ENCODE measurements at places on chromosomes 1 and 21.
A peak's percentile ranks its signal among the peaks of the same experiment; 100 is the strongest.

DNA sequence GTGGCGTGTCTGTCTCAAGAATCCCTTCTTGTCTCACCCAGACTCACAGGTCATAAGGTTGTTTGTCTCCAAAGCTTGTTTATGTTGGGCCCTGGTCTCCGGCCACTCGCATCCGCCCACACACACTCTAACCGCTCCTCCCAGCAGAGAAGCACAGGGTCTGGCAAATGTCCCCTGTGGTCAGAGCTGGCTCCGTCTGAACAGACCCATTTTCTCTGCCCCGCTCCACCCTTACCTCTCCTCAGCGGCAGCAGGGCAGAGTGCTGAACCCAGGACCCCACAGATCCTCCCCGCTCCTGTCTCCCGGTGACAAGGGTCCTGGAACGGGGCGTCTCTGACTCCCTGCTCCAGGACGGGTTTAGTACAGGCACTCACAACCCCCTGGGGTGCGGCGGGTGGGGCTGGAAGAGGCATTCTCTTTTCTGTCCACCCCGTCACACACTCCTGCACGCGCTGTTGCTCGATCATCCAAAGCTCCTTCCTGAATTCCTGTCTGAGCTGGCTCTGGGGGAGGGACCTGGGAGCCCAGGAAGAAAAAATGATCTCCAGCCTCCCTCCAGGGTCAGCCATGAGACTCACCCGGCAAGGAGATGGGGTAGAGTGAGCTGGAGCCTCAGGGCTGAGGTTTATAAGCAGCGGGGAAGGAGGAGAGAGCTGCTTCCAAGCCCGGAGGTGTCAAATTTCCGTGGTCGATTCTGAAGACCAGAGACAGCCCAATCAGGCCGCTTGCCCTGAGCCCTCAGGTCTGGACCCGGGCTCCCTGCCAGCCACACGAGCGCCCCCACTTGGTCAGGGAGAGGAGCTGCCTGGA is at the start of gene S100A13:
Gene S100A13, minus strand, starts transcription at position 602 of the 811 bp plus-strand sequence. CDS start 1,033 bp downstream, outside the sequence.
- peak; percentile 79 for DNase-seq

DNA sequence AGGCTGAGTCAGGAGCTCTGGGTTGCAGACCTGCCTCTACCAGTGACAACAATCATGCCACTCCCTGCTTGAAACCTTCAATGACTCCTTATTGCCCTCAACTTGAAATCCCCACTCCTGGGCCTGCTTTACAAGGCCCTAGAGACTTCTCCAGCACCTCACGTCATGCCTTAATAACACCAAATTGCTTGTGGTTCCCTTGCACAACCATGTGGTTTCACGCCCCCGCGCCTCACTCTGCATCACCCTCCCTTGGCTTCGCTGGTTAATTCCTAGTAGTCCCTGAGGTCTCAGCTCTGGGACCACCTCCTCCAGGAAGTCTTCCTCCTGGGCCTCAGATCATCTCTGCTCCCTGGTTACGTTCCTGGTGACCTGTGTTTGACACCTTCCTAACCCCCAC is 33.0 kb downstream of the EPHA2 start:
- peak; percentile 69 for DNase-seq

DNA sequence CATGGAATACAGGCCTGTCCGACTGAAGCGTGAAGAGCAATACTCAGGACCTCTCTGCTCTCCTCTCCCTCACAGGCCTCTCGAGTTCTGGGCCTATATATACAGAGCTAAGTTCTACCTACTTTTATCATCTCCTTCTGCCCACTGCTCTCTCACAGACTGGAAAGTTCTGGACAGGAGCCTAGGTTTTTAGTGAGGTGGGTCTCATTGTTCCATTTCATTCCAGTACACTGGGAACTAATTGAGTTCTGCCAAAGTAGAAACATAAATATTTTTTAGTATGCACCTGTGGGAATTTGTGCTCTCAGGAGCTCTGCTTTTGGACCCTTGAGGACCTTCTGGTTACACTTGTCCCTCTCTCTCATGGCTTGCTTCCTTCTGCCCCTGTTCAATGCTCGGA is at the start of gene TEDDM1:
Gene TEDDM1, minus strand, starts transcription at position 101 of the 400 bp plus-strand sequence. CDS start 182 bp downstream, outside the sequence.
- no peak for DNase-seq

DNA sequence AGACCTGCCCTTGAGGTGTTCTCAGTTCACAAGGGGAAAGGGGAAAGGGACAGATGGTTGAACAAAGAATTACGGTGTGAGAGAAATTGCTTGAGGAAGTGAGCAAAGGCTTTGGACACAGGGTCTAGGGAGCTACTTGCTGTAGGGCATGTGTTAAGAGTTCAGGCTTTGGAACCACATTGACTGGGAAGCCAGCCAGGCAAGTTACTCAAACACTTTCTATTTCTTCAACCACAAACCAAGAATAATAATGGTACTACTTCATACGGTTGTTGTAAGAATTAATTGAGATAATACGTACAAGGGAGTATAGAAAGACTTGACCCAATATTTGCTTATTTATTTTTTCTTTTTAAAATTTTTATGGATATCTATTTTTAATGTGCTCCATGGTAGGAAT is 26.6 kb downstream of the AK4 start:
- DNase-seq: peak; percentile 42

DNA sequence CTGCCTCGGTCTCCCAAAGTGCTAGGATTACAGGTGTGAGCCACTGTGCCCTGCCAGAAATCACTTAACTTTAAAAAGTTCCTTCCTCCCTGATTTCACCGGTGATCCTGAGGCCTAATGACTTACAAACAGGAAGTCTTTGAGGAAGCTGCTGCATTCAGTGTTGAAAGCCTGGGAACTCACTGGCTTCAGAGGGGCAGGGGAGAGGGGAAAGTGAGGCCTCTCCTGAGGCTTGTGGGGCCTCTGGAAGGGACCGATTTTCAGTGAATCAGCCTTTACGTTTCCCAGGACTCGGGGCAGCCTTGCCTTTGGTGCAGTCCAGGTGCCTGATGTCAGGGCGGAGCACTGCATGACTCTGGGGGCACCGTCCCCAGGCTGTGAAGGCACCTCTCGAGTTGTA is 30.1 kb upstream of the ARHGEF10L start:
- no peak for DNase-seq

- no peak for DNase-seq
These were observed 2.9 kb upstream of the DPH5 start for GRCh38 chr1:101028466-101028865.

DNA sequence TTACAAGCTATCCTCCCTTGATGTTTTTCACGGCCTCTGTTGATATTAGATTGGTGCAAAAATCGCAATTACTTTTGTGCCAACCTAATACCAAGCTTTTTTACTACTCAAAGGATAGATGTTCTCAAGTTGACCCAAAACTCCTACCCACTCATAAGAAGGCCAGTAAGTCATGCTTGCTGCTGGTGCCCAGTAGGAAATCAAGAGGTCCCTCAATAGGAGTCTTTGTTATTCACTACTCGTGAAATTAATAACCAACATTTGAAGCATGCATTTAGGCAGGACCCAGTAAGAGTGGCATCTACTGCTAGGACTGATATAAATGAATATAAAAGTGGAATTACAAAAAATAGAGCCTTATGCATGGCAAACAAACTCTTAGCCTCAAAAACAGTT is 52.6 kb downstream of the APP start:
- DNase-seq: no peak

Measured in T1000 (cell line).